ENCODE measurements at places on chromosomes 2 and 18. TPM values are rescaled to one million over a fixed set of nuclear protein-coding genes. Genes with fewer than 3 reads are reported as not detected.

DNA sequence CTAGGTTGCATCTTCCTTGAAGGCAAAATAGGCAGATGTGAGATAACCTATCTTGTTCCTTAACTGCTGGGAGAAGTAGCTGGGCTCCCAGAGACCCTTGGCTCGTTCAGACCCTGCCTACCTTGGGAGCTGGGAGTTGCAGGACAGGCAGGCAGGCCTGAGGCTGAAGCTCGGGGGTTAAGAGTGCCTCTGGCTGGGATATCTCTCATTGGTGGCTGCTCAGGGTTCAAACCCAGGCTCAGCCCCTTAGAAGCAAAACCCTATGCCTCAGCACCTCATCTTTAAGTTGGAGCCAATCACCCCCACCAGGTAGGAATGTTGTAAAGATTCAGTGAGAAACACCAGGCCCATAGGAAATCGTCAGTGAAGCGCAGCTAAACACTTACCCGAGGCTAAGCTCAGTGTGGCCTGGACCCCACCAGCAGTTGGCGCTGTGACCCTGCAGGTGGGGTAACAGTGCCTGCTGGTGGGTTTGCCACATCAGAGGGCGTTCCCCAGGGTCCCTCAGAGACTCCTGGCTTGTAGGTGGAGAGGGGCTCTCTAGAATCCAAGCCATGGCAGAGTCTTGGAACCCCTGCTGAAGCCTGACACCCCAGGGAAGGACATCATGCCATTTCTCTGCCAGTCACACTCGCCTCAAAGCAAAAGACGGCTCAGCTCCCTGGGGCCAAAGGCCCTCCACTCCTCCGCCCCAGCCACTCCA is 54.6 kb upstream of the GPR17 start:
- DNase-seq, result peak; percentile 42

DNA sequence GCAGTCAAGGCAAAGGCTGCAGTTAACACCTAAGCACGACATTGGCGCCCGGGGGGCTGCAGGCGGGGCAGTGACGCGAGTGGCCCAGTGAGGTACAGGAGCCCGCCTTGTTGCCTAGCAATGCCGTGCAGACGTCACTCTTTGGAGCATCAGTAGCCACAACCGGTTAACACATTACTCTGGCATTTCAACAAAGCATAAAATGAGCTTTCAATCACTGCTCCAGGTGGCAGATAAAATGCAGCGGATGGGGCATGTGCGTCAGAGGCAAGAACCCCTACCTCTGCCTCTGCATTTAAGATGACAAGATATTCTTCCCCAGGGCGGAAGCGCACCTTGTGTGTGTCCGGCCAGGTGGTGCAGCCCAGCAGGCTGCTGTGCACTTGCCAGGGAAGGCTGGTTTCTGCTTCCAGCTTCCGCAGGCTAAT is 139.4 kb downstream of the MTCL1 start:
- no peak for DNase-seq

- no peak for DNase-seq
Observed at GRCh38 chr2:85758361-85759256, 4.8 kb downstream of the ATOH8 start.

- no peak for DNase-seq
Observed at GRCh38 chr2:5039241-5039975, 652.8 kb upstream of the SOX11 start.

DNA sequence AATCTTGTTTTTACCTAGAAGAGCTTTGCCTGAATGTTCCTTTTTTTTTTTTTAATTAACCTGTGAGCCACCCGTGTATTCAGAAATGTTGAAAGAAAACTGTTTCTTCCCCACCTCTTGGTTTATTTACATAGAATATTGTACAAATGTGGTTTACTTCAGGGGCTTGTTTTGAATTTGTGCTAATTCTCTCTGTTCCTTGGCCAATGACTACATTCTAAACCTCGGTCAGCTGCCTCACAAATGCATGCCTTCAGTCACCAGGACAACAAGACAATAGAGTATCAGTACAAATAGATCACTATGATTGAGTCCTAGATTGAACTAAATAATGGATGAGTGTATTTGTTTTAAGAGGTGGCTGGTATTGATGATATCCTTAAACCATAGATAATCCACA is 36.0 kb downstream of the AGFG1 start:
- DNase-seq, result no peak

DNA sequence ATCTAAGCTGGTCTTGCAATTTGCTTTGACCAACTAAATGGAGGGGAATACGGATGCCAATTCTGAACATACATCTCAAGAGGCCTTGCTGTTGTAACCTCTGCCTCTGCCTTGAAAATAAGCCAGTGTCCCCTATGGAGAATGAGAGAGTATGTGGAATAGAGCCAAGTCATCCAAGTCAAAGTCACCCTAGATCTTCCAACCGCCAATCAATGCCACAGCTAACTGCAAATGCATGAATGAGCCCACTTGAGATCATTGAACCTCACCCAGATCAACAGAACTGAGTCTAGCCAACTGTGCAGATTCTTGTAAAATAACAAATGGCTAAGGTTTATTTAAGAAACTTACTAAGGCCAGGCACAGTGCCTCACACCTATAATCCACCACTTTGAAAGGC is 139.8 kb upstream of the TANK start:
- no peak for DNase-seq

GRCh38 chr2:121816797-121817196 is 61.3 kb downstream of the TSN start:
- no peak for DNase-seq

DNA sequence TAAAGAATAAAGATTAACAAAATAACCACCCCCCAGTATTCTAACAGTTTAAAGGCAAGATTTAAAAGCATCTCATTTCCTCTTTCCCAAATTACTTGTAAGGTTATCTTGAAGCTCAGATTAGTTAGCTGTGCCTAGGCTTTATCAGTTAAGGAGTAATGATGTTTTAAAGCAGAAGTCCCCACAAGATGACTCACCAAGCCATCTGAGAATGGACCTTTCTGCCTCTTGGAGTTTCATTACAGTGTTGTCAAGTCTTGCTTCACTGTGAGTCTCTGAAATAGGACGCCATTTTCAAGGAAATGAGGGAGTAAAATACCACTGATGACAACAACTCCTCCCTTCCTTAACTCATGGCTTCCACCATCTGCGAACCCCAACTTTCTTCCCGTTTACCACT is 35.9 kb downstream of the ZNF385B start:
- DNase-seq, result no peak

DNA sequence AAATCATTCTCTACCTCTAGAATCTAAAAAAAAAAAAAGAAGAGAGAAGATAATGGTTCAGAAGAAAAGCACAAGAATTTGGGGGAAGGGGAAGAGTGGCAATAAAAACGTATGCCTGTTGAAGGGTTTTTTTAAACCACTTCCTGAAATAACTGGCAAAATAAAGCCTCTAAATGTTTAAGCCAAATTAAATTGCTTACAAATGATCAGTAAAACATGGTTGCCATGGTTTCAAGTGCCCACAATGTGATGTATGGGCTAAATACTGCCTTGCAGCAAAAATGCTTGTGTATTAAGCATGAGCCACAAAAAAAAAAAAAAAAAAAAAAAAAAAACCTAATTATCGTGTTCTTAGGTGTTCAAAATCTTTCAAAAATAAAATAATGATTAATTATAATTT is 60.8 kb downstream of the RBM43 start:
- DNase-seq, result no peak

DNA sequence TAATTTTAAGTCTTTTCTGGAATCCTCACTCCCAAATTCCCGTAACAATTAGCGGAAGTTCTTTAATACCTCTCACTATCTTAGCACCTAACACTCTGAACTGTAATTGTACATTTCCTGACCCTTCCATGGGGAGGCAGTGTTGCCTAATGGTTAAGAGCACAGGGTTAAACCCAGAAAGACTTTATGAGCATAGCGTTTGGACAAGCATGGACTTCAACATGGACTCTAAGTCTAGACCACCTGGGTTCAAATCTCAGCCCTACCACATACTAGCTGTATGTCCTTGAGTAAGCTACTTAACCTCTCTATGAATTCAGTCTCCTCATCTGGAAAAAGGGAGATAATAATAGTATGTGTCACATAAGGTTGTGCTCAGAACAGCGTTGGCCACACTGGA is 13.0 kb downstream of the ANTXR1 start:
- no peak for DNase-seq

- no peak for DNase-seq
Observed at GRCh38 chr2:174325373-174326160, 9.2 kb upstream of the SP9 start.

DNA sequence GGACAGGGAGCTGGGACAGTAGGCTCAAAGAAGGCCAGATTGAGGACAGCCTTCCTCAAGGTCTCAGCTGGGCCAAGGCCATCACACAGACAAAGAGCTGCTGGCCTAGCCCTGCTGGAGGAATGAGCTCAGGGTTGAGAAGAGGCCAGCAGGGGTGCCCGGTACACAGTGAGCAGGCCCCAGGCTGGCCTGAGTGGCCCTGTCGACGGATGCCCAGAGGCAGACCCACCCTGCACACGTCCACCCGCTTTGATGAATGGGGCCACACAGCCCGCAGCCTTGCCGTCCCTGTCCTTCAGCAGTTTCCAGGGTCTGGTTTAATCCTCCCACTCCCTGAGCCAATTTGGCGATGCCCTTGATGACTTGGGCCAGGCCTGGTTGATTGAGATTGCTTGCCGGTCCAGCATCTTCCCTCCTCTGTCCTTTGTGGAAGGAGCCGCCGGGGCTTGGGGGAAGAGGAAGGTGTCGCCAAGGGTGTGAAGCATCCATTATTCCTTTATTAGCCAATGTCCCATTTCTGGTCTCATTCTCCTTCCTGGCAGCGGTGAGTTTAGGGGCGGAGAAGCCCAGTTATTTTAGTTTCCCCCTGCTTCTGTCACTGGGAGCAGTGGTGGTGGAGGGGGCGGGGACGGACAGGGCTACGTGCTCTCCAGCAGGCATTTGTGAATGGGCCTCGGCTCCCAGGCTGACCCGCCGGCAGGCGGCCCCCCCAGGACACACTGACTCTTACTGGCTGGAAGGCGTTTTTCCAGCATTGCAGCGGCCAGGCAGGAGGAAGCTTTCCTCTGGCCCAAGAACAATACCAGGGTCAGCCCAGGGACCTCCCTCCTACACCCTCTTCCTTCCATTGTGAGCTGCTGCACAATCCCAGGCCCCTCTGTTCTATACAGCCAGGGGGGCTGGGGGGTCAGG is 141.8 kb downstream of the CTIF start:
- DNase-seq, result peak; percentile 79

- no peak for DNase-seq
Observed at GRCh38 chr2:74290066-74290465, 53.1 kb downstream of the SLC4A5 start.

DNA sequence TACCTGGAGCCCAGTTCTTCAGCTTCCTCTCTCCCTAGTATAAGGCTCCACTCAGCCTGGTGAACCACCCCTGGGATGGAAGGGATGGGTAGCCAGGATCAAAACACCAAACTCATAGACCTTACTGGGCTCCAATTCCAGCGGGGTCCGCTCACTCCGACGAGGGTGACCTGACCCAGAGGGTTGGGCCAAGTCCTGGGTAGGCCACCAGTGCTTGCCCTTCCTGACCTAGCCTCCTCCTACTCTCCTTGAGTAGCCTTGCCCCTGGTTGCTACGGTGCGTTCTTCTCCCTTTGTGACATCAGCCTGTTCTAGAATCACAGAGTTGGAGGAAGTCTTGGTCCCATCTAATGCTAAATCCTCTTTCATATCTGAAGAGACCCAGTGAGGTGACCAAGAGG is 537 bp upstream of the STAT4 start:
- no peak for DNase-seq

DNA sequence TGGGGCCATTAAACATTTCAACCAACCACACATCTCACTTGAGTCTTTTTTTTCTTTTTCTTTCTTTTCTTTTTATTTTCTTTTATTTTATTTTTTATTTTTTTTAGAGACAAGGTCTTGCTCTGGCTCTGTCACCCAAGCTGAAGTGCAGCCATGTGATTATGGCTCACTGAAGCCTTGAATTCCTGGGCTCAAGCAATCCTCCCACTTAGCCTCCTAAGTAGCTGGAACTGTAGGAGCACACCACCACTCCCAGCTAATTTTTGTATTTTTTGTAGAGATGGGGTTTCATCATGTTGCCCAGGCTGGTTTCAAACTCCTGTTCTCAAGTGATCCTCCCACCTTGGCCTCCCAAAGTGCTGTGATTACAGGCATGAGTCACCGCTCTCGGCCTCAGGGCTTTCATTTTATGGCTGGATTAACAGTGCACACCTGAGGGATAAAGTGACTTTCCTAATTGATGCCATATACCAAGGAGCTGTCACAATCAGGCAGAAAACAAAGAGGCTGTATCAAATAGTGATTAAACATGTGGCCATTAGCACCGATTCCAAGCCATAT is 21.5 kb downstream of the KIAA2012 start:
- no peak for DNase-seq

- no peak for DNase-seq
Observed at GRCh38 chr2:162062559-162062958, 11.5 kb downstream of the DPP4 start.

DNA sequence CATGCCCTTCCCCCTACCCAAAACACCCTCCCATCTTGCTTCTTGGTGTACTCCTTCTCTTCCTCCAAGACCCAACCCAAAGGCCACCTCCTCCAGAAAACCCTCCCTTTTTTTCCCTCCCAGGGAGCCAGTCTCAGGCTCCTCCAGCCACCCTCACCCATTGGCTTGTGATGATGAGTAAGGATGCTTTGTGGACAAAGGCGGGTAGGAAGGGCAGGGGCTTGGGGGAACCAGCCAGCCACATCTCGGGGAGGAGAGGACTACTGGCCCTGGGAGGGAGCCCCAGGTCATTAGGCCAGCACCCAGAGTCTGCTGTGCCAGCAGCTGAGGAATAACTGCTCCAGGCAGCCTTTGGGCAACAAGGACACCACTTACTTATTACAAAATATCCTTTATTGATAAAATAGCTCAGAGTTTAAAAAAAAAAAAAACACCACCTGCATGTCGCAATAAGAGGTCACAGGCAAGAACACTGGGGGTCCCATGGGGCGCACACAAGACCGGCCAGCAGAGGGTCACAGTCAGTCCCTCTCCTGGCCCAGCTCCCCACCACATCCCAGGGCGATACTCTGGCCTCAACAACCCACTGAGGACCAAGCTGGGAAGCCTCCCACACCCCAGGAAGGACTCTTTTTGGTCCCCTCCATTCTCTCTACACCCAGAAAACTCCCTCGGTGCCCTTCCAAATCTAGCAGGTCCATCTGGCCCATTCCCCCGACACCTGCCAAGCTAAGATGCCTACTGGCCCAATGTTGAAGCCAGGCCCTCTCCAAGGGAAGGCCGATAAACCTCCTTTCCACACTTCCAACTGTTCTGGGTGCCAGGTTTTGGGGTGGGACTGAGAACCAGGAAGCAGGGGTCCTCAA is 3.6 kb downstream of the ADRA2B start:
- DNase-seq, result no peak

- DNase-seq, result no peak
Observed at GRCh38 chr2:10346929-10347561, 44.3 kb downstream of the HPCAL1 start.

ZBTB14 gene
- total RNA-seq, result 17.2 TPM

SCG2 gene
- total RNA-seq, result 0.39 TPM

TMEM178A gene
- total RNA-seq, result 2.9 TPM

DSEL gene
- total RNA-seq, result 6.3 TPM

RABL2A gene
- total RNA-seq, result 36.1 TPM

KIF1A gene
- total RNA-seq, result 1.2 TPM

CRYGD gene
- total RNA-seq, result not detected

HJURP gene
- 0.31 TPM for total RNA-seq

OSBPL1A gene
- total RNA-seq, result 40.4 TPM

UGT1A9 gene
- 1.5 TPM for total RNA-seq

LAMA1 gene
- 2.7 TPM for total RNA-seq

DAW1 gene
- not detected for total RNA-seq

IL1A gene
- 5.9 TPM for total RNA-seq

TTL gene
- total RNA-seq, result 22.2 TPM

IL18R1 gene
- 12.4 TPM for total RNA-seq
